Smooth muscle cell of bladder (primary cell): ENCODE measurements at places on chromosomes 12 and 14. TPM values are rescaled to one million over a fixed set of nuclear protein-coding genes. Genes with fewer than 3 reads are reported as not detected.

The TAS2R7 gene
- not detected in 2 replicates for total RNA-seq

The HCAR3 gene
- not detected in 2 replicates for total RNA-seq

The FOXJ2 gene
- 3.5 and 3.7 TPM in 2 replicates for total RNA-seq

The KMT2D gene
- total RNA-seq, result 14.9 and 20.7 TPM in 2 replicates

The ATL1 gene
- 3.0 and 7.0 TPM in 2 replicates for total RNA-seq

The CACNA2D4 gene
- total RNA-seq, result 0.43 and 0.55 TPM in 2 replicates
